Activated naive CD4-positive, alpha-beta T cell treated with anti-CD3 and anti-CD28 coated beads, Interleukin-2, amount 50 U/mL, for 72 hours (primary cell): ENCODE measurements at places on chromosomes 2 and 18.

GRCh38 chr2:231469583-231469950 lies 5.3 kb upstream of the NCL start:
- DNase-seq: no peak

DNA sequence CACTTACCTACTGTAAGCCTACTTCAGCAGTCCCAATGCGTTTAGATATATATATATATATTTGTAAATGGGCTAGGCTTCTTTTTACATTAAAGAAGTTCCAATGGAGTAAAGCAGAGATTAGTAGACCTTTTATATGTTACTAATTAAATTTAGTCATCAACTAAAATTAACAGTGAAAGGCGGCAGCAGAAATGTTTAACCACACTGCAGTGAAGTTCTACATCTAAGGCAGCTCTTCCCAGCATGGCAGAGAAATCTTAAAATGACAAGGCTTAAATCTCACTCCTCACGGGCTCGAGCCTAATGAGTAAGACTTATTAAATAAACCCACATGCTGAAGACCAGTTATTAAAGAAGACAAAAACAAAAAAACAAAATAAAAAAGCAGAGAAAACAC lies 19.1 kb upstream of the KANSL1L start:
- no peak for DNase-seq

- DNase-seq: no peak
These were observed 63.6 kb downstream of the SPOPL start for GRCh38 chr2:138565230-138565598.

- no peak for DNase-seq
These were observed 165.1 kb downstream of the ZNF521 start for GRCh38 chr18:25186871-25187270.

- DNase-seq: no peak
These were observed 290.9 kb downstream of the LPIN1 start for GRCh38 chr2:12037301-12037700.

DNA sequence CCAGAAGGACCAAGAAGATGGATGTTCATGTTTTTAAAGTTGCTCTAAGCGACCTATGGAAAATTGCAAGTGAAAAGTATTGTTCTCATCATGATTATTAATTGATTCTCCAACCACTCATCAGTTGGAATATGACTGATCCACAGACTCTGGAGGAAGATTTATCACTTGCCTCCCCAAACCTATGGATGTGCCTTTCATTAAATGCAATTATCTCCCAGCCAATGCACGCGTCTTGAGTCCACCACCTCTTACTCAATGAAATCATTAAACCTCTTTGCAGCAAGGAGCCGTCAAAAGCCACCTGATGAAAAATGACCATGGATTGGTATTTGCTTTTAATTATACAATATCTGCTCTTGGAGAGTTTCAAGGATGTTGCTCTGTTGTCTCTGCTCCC lies 165.6 kb downstream of the LRRTM1 start:
- DNase-seq: no peak

GRCh38 chr2:30686000-30686399 lies 121.2 kb downstream of the CAPN13 start:
- no peak for DNase-seq

DNA sequence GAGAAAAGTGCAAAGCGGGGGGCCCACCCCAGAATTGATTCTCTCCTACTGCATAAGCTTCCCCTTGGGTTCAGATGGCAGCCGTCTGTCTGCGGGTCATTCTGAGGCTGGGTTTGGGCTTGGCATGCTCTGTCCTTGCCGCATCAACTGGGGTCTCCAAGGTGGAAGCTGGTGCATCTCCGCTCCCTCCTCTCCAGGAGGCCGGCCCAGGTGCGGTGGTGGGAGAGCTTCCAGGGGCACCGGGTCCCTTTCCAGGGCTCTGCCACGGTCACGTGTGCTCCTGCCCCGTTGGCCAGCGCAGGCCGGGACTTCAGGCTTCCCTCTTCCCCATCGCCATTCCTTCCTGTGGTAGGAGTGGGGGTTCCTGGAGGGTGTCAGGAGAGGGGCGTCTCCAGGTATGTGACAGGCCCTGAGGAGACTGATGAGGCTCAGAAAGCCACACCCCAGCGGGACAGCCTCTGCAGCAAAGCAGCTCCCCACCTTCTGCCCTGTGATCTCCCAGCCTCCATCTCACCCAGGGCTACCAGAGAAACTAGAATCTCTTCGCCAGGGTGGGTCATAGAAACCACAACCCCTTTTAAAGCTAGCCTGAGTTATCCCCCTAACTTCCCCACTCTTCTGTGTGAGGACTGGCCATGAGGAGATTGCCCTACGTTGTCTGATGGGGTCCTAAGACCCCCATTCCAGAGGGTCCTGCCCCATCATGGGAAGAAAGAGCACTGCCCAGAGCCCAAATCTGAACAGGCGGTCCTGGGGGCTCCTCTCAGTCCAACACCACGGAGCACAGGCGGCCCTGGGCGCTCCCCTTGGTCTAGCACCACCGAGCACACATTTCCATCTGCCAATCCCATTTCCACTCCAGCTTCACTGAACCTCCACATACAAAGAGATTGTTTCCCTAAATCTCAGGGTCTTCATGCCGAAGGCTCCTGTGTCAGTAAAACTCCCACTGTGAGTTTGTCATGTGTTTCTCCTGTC lies 76.6 kb downstream of the SLC66A2 start:
- DNase-seq: no peak

- no peak for DNase-seq
These were observed 32.1 kb downstream of the RHOB start for GRCh38 chr2:20478961-20479360.

GRCh38 chr2:135091681-135092080 lies 39.6 kb downstream of the RAB3GAP1 start:
- DNase-seq: no peak

- no peak for DNase-seq
These were observed 288.9 kb downstream of the SLC4A3 start for GRCh38 chr2:219916281-219916680.

GRCh38 chr18:25467226-25467987 lies 115.4 kb upstream of the ZNF521 start:
- DNase-seq: no peak
